ENCODE measurements at places on chromosomes 13 and 19. TPM values are rescaled to one million over a fixed set of nuclear protein-coding genes. Genes with fewer than 3 reads are reported as not detected.

The ZNF177 gene
- 12.7 TPM for total RNA-seq

DNA sequence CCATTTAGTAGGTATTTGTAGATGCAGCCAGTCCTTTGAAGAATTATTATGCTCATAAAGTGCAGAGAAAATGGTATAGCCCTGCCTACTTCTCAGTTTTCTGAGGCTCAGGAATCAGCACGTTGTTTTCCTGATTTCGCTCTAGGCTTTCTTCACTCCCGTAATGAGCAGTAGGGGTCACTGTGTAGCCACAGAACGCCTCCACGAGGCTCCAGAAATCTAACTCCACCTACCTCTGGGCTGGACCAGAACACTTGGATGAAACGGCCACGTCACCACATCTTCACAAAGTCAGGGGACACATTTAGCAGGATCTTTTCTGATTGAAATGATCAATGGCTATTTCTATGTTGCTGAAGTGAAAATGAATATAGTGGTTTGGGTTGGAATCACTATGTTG, 49.8 kb upstream of the GTF3A start:
- DNase-seq, result peak; percentile 49

The ZNF568 gene
- 9.0 TPM for total RNA-seq

GRCh38 chr19:532561-533363, 1.2 kb downstream of the CDC34 start:
- DNase-seq, result no peak

DNA sequence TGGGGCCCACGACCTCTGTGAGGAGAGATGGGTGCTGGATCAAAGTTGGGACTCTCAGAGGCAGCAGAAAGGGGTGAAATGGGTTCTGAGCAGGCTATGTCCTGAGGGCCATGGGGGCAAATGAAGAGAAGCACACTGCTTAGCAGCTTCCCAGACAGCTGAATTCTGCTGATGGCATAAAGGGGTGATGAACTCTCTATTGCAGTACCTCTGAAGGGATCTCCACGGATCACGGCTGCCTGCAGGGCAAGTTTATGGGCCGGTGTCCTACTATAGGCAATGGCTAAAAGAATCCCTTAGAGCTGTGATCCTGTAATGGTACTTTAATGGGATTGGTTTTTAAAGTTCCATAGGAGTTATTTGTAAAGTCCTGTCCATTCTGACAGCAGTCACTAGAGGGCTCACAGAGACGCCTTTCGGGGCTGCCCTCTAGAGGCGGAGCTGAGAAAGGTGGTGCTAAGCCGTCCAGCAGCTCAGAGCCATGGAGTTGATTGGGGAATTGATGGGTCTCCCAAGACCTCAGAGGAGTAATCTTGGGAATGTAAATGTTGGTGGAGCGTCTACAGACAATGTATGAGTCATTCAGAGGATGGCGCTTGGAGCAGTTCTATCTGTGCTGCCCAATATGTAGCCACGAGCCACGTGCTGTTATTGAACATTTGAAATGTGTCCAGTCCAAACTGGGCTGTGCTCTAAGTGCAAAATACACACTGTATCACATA, 287.3 kb downstream of the COG6 start:
- peak; percentile 41 for DNase-seq

DNA sequence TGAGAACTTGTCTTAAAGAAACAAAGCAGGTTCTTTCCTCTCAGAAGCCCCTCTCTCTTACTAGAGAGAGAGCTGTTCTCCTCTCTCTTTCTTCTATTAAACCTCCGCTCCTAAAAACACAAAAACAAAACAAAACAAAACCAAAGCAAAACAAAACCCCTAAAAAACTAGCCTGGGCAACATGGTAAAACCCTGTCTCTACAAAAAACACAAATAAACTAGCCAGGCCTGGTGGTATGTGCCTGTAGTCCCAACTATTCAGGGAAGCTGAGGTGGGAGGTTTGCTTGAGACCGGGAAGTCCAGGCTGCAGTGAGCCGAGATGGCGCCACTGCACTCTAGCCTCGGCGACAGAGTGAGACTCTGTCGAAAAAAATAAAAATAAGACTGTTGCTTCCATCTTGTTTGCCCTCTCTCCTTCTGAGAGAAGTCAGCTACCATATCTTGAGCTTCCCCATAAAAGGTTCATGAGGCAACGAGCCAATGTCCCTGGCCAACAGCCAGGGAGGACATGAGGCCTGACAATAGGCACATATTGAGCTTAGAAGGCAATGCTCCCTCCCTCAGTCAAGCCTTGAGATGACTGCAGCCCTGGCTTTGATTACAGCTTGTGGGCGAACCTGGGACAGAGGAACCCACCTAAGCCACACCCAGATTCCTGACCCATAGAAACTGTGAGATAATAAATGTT, 17.5 kb upstream of the FLT3 start:
- no peak for DNase-seq

- no peak for DNase-seq
Observed at GRCh38 chr19:51123381-51123800, 1.3 kb upstream of the SIGLEC9 start.

The VSTM1 gene
- not detected for total RNA-seq

DNA sequence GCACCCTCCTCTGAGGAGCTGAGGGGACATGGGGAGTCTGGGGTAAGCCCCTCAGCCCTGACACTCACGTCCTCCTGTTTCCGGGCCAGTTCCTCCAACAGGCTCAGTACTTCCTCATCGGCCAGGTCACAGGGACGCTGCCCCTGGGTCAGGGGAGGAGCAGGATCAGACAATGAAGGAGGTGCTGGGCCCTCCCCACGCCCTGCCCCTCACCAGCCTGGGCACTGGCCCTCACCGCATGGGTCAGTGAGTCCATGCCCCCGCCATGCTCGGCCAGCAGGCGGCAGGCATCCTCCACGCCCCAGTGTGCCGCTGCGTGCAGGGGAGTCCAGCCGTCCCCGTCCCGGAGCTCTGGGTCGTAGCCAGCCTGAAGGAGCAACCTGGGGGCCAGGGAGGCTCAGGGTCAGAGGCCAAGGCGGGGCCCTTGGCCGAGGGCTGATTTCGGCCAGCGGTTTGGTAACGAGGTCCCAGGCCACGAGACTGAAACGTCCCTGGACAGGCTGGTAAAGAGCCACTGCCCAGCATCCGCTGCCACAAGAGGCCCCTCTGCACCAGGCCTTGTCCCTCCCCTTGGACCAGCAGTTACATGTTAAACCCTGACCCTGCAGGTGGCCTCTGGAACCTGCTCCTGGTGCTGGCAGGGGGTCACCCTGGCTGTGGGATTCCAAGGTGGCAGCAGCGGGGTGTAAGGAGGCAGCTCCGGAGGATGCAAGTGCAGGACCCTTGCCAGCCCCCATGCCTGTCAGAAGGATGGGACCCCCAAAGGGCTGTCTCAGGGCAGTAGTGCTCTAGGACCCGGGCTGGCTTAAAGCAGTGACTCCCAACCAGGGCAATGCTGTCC, 18.5 kb downstream of the PPP1R12C start:
- no peak for DNase-seq

GRCh38 chr19:7480970-7481255, 7.9 kb downstream of the PEX11G start:
- DNase-seq, result no peak

DNA sequence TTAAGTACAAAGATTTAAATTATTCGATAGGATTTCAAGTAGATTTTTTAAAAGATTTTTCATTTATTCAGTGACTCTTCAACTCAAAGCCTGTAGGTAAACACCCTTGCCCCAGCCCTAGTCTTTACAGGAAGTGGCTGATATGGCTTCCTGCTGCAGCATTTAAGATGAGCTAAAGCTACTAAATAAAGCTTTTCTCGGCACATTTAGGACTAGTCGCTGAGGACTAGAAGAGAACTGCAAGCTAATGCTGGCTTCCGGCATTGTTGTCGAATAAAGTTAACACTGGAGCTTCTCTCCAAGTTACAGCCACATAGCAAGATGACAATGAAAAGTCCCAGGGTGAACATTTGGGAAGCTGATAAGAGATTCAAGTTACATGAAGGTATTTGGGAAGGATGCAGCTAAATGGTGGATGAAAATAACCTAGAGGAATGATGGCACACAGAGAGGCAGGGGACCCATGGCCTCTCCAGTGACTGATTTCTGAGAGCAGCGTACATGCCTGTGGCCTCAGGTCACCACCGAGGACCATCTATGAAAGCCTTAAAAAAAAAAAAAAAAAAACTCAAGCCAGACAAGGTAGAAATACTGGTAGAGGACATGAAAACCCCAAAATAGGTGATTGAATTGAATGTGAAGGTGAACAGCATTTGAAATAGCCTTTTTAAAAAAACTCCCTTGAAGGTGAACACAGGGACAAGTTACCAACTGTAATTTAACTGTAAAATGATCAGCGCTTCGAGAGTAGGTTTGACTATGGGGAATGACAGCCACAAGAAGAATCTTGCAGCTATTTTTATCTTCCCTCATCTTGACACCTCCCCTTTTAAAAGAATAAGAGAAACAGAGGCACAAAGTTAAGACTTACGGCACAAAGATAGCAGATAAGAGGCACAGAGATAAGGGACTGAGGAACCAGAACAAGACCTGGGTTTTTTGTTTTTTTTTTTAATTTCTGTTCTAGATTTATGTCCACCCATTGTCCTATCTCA, 155.4 kb downstream of the DCT start:
- no peak for DNase-seq

- no peak for DNase-seq
Observed at GRCh38 chr13:75178436-75178835, 303.5 kb downstream of the TBC1D4 start.

DNA sequence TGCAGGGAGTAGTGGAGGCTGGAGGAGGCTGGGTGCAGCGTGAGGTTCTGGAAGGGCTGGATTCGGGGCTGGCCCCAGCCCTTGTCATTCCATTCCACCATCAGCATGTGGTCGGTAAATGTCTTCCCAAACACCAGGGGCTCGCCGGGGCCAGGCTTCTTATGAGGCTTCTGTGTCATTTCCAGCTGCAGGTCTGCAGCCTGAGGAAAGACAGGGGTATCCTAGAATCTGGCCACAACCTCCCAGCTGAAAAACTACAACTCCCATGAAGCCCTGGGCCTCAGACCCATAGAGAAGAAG, 4.4 kb downstream of the BCAT2 start:
- DNase-seq, result no peak

DNA sequence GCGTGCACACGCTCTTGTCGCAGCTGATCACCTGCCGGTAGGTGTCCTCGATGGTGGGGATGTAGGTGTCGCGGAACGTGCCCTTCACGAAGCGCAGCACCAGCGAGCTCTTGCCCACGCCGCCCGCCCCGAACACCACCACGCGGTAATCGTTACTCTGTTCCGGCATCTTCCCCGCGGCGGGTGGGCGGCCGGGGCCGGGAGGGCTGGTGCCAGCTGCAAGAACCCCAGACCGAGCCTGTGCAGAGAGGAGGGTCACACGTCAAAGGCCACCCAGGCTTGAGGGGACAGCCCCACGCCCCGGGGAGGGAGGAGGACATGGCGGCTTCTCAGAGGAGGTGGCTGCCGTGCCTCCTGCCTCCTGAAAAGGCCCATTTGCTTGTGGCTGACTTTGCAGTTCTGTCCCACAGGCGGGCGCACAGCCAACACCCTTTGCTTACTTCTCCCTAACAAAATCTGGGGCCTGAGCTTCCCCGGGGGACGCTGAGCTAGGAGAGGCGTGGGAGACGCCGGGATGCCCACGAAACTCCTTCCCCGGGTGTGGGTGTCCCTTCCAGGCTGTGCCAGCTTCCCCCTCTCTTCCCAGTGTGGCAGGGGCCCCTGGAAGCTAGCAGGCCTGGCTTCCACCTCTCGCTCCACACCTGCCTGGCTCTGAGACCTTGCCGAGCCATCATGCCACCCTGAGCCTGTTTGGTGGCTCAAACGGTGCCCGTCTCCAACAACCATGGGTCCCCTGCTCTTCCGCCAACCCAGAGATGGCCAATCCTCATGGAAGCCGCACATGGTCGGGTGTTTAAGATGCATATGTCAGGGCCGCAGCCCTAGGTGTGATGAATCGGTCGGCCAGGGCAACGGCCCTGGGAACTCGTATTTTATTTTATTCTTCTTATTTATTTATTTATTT, 3.3 kb downstream of the DIRAS1 start:
- no peak for DNase-seq
